ENCODE measurements at places on chromosomes 6 and 20. TPM values are rescaled to one million over a fixed set of nuclear protein-coding genes. Genes with fewer than 3 reads are reported as not detected.

GGTLC1 gene
- not detected for total RNA-seq

FHL5 gene
- 10.7 TPM for total RNA-seq

HLA-DMA gene
- 33.4 TPM for total RNA-seq

DAAM2 gene
- 16.9 TPM for total RNA-seq

MAK gene
- not detected for total RNA-seq

ERVFRD-1 gene
- not detected for total RNA-seq

MRS2 gene
- total RNA-seq = 16.4 TPM

CST8 gene
- not detected for total RNA-seq

PSMF1 gene
- 270 TPM for total RNA-seq

PPP1R14C gene
- total RNA-seq = 145 TPM

SOX4 gene
- total RNA-seq = 13.8 TPM

ATP9A gene
- total RNA-seq = 23.6 TPM

RGS17 gene
- not detected for total RNA-seq

CTCFL gene
- not detected for total RNA-seq

SYNDIG1 gene
- not detected for total RNA-seq

VNN1 gene
- total RNA-seq = 0.15 TPM

MCHR2 gene
- not detected for total RNA-seq

CNKSR3 gene
- total RNA-seq = 8.8 TPM

CPNE5 gene
- 0.81 TPM for total RNA-seq

PTPN1 gene
- total RNA-seq = 20.3 TPM

SLC17A3 gene
- not detected for total RNA-seq

REV3L gene
- total RNA-seq = 25.9 TPM

NKAPL gene
- total RNA-seq = 1.1 TPM

LY6G5B gene
- 4.2 TPM for total RNA-seq

LINC00237 gene
- total RNA-seq = not detected

MCCD1 gene
- not detected for total RNA-seq

SLC35B2 gene
- 33.0 TPM for total RNA-seq

GLP1R gene
- total RNA-seq = 1.3 TPM

TFAP2C gene
- total RNA-seq = 63.9 TPM

CRISP2 gene
- 0.91 TPM for total RNA-seq

ETV7 gene
- 15.5 TPM for total RNA-seq

SNX9 gene
- total RNA-seq = 52.2 TPM

BPIFB2 gene
- not detected for total RNA-seq

DSP gene
- 2,272 TPM for total RNA-seq

PRR18 gene
- total RNA-seq = not detected

MYCT1 gene
- 2.1 TPM for total RNA-seq

SMOC2 gene
- total RNA-seq = 12.5 TPM

ZFP64 gene
- total RNA-seq = 28.4 TPM

TUBB2B gene
- 11.4 TPM for total RNA-seq

CCN5 gene
- 57.9 TPM for total RNA-seq

XKR7 gene
- total RNA-seq = not detected

ZNF391 gene
- total RNA-seq = 1.8 TPM

CTAGE9 gene
- total RNA-seq = not detected

KCNQ2 gene
- not detected for total RNA-seq

C6orf15 gene
- 20.2 TPM for total RNA-seq

HUS1B gene
- 0.72 TPM for total RNA-seq

Measured in lower leg skin (tissue), 4 donors.